ENCODE measurements at places on chromosomes 2 and 18. TPM values are rescaled to one million over a fixed set of nuclear protein-coding genes. Genes with fewer than 3 reads are reported as not detected.
A peak's percentile ranks its signal among the peaks of the same experiment; 100 is the strongest.

DNA sequence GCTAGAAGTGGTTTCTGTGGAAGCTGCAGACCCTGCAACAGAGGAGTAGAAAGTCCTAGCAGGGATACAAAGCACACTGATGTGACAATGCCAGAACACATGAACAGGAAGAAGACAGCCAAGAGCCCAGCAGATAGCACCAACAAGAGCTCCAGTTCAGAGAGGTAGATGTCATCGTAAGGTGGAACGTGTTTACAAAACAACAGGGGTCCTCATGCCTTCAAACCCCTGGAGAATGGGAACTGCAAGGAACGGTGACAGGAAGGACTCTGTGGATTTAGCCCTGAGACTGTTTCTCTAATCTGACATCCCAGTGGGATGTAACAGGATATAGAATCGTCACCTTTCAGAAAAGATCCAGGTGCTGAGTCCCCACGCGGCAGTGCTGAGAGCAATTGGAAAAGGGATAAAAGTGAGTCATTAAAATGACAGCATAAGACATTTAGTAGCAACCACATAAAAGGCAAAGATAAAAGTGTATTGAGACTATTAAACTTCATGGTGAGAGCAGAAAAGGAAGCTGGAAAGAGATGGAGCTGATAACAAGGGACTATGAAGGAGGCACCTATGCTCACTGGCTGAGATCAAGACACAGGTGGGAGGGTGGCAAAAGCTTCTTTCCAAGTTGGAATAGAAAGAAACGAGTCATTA is 195.2 kb downstream of the FBXO15 start:
- peaks cover 3% of the 10 kb centered on the region for H3K27me3 ChIP-seq
- DNase-seq: no peak

The CYS1 gene
- total RNA-seq: 0.07 TPM

The ARID5A gene
- 266 TPM for total RNA-seq

DNA sequence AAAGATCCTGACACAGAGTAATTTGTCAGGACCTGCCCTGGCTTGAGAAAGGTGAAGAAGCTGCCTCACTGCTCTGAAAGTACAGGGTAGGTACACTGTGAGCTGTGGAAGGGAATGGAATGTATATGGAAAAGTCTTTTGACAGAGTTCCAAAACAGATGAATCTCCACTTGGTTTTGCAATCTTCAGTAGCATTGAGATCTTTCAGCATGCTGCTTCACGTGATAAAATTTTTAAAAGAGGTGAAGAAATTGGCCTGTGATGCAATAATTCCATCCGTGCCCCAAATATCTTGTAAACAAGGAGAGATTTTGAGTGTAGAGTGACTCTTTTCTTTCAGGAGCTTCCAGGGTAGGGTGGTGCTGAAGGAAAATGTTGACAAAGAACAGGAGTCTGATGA is 123.1 kb downstream of the OSR1 start:
- H3K27ac ChIP-seq: no peak overlapping the region
- H3K4me3 ChIP-seq: no peak overlapping the region
- H3K4me1 ChIP-seq: no peaks in the 10 kb centered on the region
- no peak for DNase-seq

- H3K27ac ChIP-seq: no peak overlapping the region
- H3K27me3 ChIP-seq: no peaks in the 10 kb centered on the region
- H3K4me3 ChIP-seq: no peak overlapping the region
- no peak for DNase-seq
- no peaks in the 10 kb centered on the region for H3K4me1 ChIP-seq
Measured at GRCh38 chr2:86025976-86026743, 79.5 kb downstream of the POLR1A start.

DNA sequence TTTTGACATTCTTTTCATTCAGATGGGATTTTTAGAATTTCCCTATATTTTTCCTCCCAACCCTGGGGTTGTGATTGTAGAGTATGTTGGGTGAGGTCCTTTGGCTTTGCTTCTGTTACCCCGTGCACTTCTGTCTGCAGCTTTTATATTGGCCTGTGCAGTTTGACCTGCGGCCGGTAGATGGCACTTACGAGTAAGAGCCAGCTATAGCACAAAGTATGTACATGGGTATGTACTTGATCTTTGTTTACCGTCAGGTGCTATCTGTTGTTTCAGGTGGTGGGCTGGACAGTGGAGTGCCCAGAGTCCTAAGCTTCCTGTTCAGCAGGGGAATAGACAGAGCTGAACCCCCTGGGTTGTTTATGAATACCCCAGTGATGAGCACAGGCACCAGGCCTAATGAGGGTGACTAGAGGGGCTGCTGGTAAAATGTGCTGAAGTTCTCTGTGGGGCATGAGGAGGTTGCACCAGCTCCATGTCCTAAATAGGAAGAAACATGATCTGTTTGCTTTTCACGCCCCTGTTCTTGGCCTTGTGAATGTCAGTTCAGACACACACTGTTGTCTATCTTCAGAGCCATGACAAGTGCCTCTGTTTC is 58.9 kb upstream of the THUMPD2 start:
- H3K27me3 ChIP-seq: peaks cover 11% of the 10 kb centered on the region
- peak; percentile 22 for DNase-seq
- no peaks in the 10 kb centered on the region for H3K36me3 ChIP-seq
- H3K4me3 ChIP-seq: no peak overlapping the region

DNA sequence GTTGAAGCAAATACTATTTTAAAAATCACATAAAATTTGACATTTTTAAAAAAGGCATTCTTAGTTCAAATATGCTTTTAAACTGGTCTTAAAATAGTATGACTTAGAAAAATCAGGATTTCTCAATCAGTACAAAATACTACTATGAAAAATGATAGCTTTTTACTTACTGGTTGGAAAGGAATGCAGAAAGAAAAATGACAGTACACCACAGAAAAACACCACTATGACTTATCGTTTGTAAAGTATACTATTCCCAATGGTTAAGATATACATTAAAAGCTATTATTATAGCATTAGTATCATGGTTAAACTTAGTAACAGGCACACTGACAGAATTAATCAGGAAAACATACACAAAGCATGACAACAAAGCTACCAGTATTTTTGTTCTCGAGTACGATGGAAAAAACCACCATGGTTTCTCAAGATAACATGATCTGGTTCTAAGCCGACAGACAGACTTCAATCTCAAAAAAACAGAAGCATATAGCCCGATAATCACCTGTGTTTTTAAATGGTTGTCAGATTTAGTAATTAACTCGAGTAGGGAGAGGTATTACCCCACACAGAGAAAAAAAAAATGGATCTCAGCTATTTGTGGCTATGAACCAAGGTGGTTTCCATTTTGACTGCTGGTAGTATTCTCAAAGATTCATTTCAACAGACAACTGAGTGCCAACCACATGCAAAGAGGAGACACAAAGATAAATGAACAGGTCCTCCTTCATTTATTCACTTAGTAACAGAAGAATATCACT is 39.1 kb downstream of the CUL3 start:
- no peak overlapping the region for H3K27ac ChIP-seq
- no peaks in the 10 kb centered on the region for H3K27me3 ChIP-seq
- H3K36me3 ChIP-seq: peaks cover 24% of the 10 kb centered on the region
- peaks cover 47% of the 10 kb centered on the region for H3K4me1 ChIP-seq
- DNase-seq: no peak

GRCh38 chr18:26863122-26863879 is 2.2 kb downstream of the AQP4 start:
- no peaks in the 10 kb centered on the region for H3K36me3 ChIP-seq
- no peaks in the 10 kb centered on the region for H3K4me1 ChIP-seq
- peaks cover 9% of the 10 kb centered on the region for H3K27me3 ChIP-seq
- DNase-seq: no peak
- no peak overlapping the region for H3K27ac ChIP-seq

DNA sequence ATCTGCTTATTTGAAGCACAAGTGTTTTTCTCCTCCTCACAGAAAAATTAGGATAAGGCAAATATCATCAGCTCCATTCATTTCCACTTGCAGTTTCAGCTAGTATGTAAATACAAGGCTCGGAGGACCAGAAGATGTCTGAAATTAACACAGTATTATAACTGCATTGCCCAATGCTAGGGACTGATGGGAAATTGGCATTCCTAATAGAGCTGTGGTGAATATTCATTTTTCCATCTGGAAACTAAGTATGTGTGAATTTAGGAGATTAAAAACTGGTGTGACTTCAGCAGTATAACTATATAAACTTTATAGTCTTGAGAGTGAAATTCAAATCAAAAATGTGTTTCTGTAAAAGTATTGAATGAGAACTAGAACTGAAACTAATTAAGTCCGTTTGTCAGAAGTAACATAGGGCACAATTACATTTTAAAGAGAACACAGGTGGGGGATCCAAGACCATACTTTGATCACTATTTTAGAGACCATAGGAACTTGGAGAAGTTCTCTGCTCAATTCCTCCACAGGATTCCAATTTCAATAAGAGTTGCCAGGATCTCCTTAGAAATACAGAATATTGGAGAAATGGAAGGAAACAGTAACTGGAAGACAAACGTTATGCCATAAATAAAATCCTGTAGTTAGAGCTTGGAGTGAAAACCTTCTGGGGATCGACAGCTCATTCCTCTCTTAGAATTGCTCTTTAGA is 12.1 kb upstream of the ITGA6 start:
- H3K27me3 ChIP-seq: peaks cover 2% of the 10 kb centered on the region
- H3K27ac ChIP-seq: no peak overlapping the region
- no peak for DNase-seq
- H3K4me3 ChIP-seq: no peak overlapping the region
- no peaks in the 10 kb centered on the region for H3K36me3 ChIP-seq

The ANKRD30BL gene
- not detected for total RNA-seq

The STARD6 gene
- total RNA-seq: not detected

GRCh38 chr2:43464590-43464989 is 131.2 kb downstream of the THADA start:
- no peak overlapping the region for H3K27ac ChIP-seq
- peaks cover 13% of the 10 kb centered on the region for H3K36me3 ChIP-seq
- no peaks in the 10 kb centered on the region for H3K4me1 ChIP-seq
- no peak overlapping the region for H3K4me3 ChIP-seq

DNA sequence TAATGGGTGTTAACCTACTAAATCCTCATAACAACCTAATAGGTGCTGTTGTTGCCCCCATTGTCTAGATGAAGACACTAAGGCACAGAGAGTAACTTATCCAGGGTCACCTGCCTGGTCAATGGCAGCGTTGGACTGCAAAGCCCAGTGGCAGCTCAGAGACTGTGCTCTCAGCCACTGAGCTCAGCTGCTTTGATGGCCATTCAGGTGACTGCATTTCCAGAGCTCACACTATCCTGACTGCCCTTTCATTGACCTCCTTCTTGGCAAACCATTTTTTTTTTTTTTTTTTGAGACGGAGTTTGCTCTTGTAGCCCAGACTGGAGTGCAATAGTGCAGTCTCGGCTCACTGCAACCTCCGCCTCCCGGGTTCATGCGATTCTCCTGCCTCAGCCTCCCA is 115.2 kb downstream of the MAPK4 start:
- H3K4me1 ChIP-seq: no peaks in the 10 kb centered on the region
- H3K27ac ChIP-seq: no peak overlapping the region
- no peak for DNase-seq
- H3K27me3 ChIP-seq: no peaks in the 10 kb centered on the region
- H3K36me3 ChIP-seq: no peaks in the 10 kb centered on the region

GRCh38 chr2:221895366-221896121 is 323.4 kb upstream of the EPHA4 start:
- H3K4me3 ChIP-seq: no peak overlapping the region
- H3K4me1 ChIP-seq: no peaks in the 10 kb centered on the region
- H3K27ac ChIP-seq: no peak overlapping the region
- no peaks in the 10 kb centered on the region for H3K27me3 ChIP-seq

All from activated CD4-positive, alpha-beta memory T cell treated with anti-CD3 and anti-CD28 coated beads for 36 hours (primary cell).